ENCODE measurements at places on chromosomes 5 and 9.

- no peak for DNase-seq
These were observed 544.1 kb downstream of the RAB3C start for GRCh38 chr5:59126708-59127573.

- DNase-seq = no peak
These were observed 9.4 kb upstream of the LMX1B start for GRCh38 chr9:126604059-126605055.

DNA sequence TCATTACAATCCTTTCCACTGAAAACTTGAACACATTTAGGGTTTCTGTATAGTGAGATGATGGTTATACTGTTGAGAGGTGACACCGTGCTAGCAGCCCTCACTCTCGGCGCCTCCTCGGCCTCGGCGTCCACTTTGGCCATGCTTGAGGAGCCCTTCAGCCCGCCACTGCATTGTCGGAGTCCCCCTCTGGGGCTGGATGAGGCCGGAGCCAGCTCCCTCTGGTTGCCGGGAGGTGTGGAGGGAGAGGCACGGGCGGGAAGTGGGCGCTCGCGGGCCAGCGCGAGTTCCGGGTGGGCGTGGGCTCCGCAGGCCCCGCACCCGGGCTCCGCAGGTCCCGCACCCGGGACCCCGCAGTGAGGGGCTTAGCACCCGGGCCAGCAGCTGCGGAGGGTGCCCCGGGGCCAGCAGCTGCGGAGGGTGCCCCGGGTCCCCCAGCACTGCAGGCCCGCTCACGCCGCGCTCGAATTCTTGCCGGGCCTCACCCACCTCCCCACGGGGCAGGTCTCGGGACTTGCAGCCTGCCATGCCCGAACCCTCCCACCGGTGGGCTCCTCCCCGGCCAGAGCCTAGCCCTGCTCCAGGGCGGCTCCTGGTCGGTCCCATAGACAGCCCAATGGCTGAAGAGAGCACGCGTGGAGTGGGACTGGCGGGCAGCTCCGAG lies 145.9 kb upstream of the ZNF608 start:
- DNase-seq = no peak

DNA sequence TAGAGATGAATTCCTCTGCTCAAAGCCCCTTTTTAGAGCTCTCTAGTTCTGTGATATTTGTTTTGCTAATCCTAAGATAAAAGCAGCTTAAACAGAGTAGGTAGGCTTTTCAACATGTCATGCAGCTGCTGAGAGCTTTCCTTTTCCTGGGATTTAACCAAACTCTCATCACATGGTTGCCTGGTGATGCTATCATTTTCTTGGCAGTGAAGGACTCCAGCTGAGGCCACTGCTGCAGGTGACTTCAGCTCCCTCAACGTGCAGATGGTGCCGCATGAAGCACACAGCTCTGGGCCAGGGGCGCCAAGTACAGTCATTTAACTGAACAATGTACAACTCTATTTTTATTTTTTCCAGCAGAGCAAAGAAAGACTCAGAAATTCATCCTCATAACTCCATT lies 42.2 kb downstream of the SECISBP2 start:
- no peak for DNase-seq

- no peak for DNase-seq
These were observed 192.7 kb downstream of the GNA14 start for GRCh38 chr9:77455312-77455927.

DNA sequence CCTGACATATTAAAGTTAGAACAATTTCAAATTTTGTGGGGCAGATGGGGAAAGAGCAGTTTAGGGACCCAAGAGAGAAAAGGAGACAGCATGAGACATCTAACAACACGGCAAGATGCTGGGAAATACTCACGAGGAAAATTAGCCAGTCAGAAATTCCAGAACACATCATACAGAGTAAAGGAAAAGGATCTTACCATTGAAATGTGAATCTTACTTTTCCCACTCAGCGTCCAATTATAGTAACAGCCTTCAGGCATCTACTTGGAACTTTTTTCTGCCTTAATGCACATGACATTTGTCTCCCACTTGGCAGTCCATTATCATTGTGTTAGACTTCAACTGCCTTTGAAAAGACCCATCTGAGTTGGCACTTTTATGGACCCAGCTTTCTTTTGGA lies 189.7 kb upstream of the SLC27A6 start:
- DNase-seq = no peak

GRCh38 chr5:177402271-177403043 lies 2.0 kb upstream of the PFN3 start:
- peak; percentile 80 for DNase-seq

- no peak for DNase-seq
These were observed 34.1 kb upstream of the FIBCD1 start for GRCh38 chr9:130972957-130973685.

- no peak for DNase-seq
These were observed 184.4 kb upstream of the FTMT start for GRCh38 chr5:121667292-121667691.

DNA sequence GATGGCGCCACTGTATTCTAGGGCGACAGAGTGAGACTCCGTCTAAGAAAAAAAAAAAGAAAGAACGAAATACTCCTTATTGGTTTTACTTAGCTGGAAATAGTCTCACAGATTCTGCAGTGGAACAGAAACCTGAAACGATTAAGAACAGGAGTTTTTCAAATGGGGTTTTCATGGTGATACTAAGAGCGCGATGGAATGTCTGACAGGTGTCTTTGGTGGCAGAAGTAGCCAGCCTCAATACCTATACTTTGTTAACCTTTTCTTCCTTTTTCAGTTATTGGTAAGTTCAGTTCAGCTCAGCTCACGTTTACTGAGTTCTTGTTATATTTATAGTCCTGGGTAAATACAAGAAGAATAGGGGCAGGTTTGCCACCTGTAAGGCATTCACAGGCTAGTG lies 123.9 kb downstream of the FOCAD start:
- no peak for DNase-seq

DNA sequence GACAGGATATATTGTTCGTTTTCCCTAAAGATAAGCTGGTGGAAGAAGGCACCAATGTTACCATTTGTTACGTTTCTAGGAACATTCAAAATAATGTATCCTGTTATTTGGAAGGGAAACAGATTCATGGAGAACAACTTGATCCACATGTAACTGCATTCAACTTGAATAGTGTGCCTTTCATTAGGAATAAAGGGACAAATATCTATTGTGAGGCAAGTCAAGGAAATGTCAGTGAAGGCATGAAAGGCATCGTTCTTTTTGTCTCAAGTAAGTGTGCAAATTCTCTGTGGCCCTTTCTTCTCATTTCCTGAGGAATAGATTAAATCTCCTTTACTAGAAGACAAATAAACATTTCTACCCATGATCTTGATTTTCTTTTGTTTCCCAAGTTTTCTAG lies 38.0 kb downstream of the OSMR start:
- no peak for DNase-seq

- DNase-seq = no peak
These were observed 382.6 kb downstream of the RASEF start for GRCh38 chr9:82680179-82680935.

DNA sequence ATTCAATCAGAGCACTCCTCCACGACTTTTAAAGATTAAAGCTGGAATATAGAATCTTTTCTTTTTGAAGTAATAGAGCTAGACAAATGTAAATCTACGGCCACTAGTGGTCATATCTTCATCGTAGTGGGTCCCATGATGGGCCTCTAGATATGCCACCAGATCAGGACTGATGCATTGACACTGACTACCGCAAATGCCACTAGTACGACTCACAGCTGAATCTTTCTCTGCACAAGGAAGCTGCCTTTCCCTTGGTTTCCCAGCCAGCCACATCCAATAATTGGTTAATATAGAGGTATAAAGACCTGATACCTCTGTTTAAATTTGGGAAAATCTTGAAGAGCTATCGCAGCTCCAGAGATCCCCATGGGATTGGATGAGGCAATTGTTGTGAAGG lies 37.8 kb upstream of the ADRB2 start:
- no peak for DNase-seq

DNA sequence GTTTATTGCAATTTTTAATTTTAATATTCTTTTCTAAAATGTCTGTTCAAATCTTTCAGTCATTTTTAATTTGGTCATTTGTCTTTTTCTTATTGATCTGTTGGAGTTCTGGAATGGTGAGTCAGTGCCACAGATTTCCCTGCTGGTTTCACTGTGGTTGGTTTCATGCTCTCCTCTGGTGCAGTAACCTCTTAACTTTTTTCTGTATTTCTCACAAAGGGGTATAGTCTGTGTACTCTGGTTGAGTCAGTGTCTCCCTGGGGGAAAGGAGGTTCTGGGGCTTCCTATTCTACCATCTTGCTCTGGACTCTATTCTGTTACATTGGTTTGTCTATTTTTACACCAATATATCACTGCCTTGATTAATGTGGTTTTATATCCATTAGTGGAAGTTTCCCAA lies 178.8 kb downstream of the CSNK1G3 start:
- DNase-seq = no peak

- no peak for DNase-seq
These were observed 41.8 kb downstream of the UGCG start for GRCh38 chr9:111938427-111938800.

- DNase-seq = no peak
These were observed 150.8 kb downstream of the MEF2C start for GRCh38 chr5:88732181-88732633.

- no peak for DNase-seq
These were observed 197.7 kb downstream of the NTRK2 start for GRCh38 chr9:84867186-84867585.

DNA sequence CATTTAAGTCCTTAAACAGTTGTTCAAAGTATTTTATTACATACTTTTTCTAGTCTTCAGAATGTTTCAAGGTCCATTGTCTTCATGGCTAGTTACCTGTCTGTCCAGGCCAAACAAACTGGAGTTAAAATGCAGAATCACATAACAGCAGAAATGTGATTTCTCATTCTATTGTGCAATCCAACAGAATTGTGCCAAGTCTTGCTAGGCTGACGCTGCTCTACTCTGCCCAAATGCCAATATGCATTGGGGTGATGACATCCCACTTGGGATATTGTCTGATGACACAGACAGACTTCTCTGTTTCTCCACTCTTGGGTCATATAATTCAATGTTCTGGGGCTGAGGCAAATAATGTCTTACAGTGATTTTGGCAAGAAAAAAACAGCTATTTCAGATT lies 5.2 kb upstream of the SLC22A5 start:
- DNase-seq = no peak

- DNase-seq = no peak
These were observed 216.8 kb upstream of the RFX3 start for GRCh38 chr9:3742586-3742985.

GRCh38 chr9:73810585-73811215 lies 659.0 kb downstream of the ANXA1 start:
- no peak for DNase-seq

GRCh38 chr9:127979333-127980059 lies 1.3 kb downstream of the EEIG1 start:
- DNase-seq = peak; percentile 37

DNA sequence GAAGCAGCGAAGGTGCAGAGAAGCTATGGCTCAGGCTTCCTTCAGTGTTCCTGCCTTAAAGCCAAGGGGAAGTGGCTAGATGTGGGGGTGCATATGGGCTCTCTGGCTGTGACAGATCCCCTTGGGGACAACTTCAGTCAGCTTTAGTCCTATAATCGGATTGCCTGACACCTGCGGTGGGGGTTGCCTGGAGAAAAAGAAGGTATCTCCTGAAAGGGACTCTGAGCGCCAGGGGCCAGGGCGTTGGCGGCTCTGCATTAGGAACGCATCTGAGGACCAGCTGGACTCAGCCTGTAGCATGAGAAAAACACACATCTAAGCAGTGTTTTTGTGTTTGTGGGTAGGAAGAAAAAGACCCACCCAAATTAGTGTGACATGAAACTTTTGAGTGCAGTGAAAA lies 84.3 kb upstream of the OTULINL start:
- DNase-seq = no peak
